ENCODE measurements at places on chromosomes 13 and 19.

DNA sequence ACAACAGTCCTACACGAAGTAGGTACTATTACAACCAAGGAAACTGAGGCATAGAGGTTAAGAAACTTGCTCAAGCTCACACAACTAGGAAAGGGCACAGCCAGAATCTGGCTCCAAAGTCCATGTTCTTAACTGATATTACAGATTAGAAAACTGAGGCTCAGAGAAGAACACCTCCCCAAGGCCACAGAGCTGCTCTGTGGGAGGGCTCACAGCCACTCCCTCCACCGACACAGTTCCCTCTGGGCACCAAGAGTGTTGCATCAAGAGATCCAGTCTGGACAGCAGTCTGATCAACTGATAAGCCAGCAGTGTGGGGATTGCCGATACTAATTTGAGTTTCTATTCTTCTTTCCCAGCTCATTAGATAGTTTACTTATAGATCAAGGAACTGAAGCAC lies 29.5 kb downstream of the SLC15A1 start:
- no peak for DNase-seq

- no peak for DNase-seq
Measured at GRCh38 chr13:35914662-35915061, 216.5 kb downstream of the DCLK1 start.

DNA sequence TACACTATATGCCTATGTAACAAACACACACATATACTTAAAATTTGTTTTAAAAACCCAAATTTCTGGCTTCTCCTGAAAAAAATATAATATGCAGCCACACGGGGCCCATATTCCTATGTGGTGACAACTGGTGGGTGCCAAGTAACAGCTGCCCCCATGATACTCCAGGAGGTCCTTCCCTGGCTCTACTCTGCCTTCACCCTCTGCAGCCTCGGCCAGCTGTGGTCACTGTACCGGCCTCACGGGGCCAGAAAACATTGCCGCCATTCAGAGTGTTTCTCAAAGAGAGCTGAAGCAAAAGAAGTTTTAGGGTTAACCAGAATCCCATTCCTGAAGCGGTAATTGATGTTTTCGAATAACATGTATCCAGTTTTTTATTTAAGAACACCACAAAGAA lies 32.6 kb upstream of the POP4 start:
- DNase-seq, result no peak

- DNase-seq, result no peak
Measured at GRCh38 chr13:25971047-25971446, 80.8 kb downstream of the SHISA2 start.

- DNase-seq, result no peak
Measured at GRCh38 chr13:22776394-22777186, 404.2 kb upstream of the SGCG start.

GRCh38 chr13:94968040-94968756 lies 255.9 kb upstream of the SOX21 start:
- DNase-seq, result no peak

DNA sequence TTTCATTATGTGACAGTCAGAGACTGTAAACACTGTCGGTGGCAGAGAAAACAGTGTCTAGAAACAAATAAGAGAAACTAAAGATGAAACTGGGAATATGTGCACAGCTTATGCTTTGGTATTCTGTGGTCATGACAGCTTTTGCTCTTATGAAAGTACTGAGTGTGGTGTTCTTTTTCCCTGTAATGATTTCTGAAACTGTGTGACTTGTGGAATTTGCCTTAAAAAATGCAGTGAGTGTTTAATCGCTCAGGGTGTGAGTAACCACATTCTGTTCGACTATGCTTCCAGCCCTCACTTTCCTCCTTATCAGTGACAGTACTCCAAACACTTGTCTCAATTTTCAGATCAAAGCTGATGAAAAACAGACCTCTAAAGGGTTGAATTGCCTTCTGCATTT lies 66.9 kb upstream of the DIAPH3 start:
- no peak for DNase-seq

- no peak for DNase-seq
Measured at GRCh38 chr13:94784066-94784465, 71.7 kb upstream of the SOX21 start.

- DNase-seq, result no peak
Measured at GRCh38 chr13:43390619-43391018, 367.2 kb downstream of the DNAJC15 start.

GRCh38 chr13:62093984-62094780 lies 678.5 kb upstream of the PCDH20 start:
- DNase-seq, result no peak

- no peak for DNase-seq
Measured at GRCh38 chr13:112103961-112104880, 37.3 kb downstream of the SOX1 start.

DNA sequence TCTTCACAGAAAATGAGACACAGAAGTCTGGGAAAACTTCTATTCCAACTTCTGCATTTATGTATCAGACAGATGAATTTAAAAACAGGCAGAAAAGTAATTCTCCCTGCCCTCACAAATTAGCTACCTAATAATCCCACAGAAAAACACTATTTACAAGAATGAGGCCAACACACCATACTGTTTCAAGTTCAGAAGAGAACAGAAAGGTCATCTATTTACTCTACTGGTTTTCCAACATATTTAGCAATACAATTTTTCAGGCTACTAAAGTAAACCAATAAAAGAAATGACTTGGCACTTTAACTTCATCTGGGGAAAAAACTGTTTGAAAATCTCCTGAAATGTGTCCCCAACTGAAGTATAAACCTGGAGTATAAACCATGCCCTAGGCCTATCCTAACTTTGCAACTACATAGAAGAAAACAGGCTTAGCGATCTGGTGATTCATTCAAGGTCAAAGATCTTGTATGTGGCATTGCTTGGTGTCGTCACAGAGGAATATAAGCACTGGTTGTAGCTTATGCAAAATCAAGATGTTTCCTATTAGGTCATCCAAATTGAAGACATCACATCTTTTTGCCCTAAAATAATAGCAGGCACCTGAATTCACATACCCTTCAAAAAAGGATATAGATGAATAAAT lies 20.1 kb upstream of the EBPL start:
- no peak for DNase-seq

DNA sequence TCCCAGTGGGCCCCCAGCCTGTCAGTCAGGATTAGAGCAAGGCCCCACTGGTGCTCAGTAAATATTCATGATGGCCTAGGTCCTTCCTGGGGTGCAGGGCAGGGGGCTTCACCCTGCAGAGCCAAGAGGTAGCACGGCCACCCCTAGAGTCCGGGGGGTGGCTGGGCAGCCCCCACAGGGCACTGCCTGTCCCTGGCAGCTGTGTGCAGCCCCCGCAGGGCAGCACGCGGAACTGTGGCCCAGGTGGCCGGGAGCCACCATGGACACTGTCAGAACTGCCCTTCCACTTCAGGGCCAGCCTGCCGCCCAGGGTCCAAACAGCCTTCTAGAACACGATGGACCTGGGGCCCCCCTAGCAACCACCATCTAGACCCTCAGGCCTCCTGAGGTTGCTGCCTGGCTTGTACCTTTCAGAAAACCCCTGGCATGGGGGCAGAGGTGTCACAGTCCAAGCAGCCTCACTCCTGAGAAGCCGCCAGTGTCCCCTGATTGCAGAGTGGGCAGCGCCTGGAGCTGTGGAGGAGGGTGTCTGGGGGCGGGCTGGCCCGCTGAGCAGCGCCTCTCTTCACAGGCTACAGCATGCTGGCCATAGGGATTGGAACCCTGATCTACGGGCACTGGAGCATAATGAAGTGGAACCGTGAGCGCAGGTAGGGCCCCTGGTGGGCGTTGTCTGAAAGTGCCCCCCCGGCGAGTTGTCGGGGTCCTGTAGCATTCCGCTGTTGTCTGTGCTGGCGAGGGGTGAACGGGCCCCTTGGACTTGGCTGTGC lies 2.9 kb upstream of the YJEFN3 start:
- no peak for DNase-seq

GRCh38 chr13:106522898-106523525 lies 12.4 kb downstream of the EFNB2 start:
- no peak for DNase-seq

DNA sequence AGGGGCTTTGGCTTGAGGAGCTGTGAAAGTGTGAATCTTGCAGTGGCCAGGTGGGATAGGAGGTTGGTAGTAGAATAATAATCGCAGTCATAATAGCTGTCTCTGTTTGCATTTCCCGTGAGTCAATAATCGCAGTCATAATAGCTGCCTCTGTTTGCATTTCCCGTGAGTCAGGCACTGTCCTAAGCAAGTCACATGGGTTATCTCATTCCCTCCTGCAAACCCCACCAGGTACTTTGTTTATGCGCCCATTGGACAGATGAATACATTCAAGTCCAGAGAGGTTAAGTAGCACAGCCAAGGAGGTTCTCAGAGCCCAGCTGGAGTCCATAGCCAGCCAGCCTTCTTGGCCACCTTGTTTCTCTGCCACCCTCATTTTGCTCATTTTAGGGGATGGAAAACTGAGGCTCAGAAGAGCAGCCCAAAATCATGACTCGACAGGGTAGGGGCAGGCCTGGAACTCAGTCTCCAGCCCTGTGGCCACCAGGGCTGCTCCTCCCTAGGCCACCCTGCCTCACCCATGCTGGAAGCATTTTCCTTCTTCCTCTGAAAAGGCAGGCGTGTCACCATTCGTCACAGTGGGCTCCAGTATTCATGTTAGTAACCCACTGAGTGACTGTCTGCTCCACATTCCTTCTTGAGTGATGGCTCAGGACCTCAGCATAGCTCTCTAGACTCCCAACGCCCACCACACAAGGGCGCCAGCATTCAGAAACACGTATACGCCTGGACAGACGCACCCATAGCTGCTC lies 206.2 kb downstream of the URI1 start:
- DNase-seq, result no peak

DNA sequence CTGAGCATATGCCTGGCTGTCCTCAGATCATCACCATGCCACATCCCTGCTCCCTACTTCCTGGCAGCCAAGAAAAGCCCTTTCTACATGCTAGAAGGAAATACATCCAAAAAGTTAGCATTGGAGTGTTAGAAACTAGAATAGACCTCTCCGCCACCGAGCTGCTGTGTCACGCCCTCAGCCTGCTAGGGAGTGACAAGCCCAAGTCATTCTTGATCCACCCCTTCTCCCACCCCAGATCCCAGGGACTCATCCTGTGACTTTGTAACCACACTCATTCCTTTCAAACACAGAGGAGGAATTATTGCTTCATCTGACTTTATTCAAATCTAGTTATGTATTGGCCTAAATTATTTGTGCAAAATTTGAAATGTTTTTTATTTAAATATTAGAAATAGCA lies 45.3 kb downstream of the POLR1D start:
- DNase-seq, result no peak

GRCh38 chr19:2661615-2662014 lies 40.9 kb downstream of the GNG7 start:
- DNase-seq, result no peak

DNA sequence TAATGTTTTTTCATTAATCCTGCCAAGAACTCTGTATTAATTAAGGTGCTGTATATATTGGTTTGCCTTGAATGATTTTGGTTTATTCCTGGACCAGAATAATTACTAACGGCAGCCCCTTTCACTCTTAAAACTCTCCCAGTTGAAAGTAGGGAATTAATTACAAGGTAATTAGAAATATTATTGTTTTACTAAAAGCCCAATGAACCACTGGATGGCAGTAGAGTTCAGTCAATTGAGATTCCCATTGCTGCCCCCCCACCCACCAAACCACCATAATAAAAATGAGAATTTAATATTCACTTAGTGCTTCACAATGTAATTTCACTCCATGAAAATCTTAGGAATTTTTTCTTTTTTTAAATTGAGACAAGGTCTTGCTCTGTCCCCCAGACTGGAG lies 13.7 kb downstream of the WBP4 start:
- no peak for DNase-seq

DNA sequence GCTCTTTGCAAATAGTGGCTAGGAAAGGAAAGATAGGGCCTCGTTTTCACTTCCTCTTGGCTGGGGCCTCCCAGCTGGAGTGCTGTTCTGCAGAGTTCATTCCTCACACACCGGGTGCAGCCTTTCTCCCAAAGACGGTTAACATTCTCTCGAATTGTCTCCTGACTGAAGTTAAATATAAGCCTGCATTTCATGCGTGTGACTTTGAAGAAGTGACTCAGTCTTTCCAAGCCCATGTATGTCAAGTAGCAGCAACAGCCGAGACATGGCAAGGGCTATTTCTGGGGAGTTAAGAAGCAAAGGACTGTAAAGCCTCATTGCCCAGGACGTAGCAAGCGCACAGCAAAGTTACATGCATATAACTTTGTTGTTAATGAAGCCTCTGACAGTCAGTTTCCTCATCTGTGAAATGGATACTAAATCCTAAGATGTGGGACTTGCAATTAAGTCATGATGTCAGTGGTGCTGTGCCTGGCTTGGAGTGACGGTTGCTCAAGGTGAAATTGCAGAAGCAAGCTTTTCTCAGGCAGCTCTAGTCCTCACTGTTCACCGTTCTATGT lies 502.4 kb downstream of the MYO16 start:
- DNase-seq, result no peak

Data from activated naive CD4-positive, alpha-beta T cell (primary cell).